CD4-positive, alpha-beta T cell treated with Interleukin-15 for 1 hour (primary cell): ENCODE measurements at places on chromosomes 4 and X.

- DNase-seq = no peak
Observed at GRCh38 chr4:1124818-1125217, 11.5 kb upstream of the RNF212 start.

DNA sequence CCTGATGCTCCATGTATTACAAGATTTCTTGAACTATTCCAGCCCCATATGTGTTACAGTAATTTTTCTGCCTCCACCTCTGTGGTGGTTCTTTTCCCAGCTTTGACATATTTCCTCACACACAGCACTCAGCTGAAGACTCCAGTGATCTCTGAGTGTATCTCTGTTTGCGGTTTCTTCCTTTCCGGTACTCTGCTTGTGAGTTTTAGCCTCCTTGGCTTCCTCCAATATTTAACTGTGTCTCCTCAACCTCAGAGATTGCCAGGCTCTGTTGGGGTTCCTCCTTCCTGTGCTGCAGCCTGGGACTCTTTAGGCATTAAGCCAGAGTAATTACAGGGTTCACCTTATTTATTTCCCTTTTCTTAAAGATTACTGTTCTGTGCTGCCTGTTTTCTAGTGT lies 73.2 kb downstream of the NFKB1 start:
- DNase-seq = no peak

- DNase-seq = peak; percentile 22
Observed at GRCh38 chrX:111041018-111041462, 55.0 kb upstream of the PAK3 start.

GRCh38 chr4:16439768-16440167 lies 213.5 kb upstream of the TAPT1 start:
- no peak for DNase-seq
